ENCODE measurements at places on chromosomes 3 and 15.

DNA sequence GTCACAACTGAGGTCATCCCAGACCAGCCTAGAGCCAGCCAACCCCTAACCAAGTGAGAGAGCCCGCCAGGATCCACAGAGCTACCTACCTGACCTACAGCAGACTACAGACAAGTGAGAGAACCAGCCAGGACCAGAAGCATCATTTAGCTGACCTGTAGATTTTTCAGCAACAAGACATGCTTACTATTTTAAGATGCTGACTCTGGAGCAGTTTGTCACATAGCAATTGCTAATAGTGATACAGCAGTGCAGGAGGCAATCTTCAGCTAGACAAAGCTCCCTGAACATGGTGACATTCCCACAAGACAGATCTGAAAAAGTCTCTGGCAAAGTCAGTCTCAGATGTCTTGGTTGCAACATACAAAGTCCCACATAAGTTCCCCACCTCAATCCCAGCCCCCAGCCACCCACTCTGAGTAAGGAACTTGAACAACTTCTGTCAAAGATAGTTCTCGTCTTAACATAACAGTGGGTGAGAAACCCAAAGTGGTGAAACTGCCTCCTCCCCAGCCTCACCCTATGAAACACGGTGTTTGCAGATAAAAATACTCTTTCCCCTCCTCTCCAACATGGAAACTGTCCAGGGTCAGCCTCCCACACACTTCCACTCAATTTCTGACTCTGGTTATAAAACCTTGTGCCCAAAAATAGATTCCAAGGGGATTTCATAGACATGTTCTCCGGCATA, 120.3 kb upstream of the SLC6A11 start:
- no peak for DNase-seq

DNA sequence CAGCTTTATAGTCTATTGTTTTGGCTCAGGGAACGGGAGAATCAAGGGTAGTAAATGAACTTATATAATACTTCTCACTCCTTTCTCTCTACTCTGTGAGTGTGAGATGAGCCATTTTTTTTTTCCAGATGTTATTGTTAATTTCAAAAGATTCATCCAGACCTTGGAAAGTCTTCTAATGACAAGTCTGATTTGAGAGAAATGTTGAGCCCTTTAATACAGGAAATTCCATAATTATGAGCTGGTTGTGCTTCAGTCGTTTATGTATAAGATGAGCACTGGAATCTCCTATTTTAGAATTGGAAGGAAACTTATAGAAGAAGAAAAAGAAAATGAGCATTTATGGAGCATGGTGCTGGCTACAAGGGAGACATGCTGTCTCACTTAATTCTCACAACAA, 92.0 kb downstream of the FBN1 start:
- no peak for DNase-seq

DNA sequence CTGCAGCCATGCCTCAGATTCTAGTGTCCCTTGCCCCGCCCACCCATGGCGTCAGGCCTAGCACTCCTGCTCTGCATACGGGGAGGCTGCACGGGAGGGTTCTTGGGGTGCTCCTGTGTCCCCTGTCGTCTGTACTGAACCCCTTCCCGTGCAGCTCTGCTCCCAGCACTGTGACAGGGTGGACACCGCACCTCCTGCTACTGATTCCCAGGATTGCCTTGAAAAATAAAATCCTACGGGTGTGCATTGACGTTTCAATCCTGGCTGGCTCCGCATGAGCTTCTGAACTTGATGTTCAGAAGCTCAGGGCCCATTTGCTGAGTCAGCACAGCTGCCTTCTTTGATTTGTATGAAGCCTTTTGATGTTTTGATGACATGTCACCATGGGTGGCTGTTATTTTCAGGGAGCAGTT, 176.4 kb downstream of the APBA2 start:
- DNase-seq = no peak

GRCh38 chr15:26971271-26972018, 464 bp downstream of the GABRG3 start:
- no peak for DNase-seq

GRCh38 chr3:65385805-65386204, 652.9 kb downstream of the MAGI1 start:
- no peak for DNase-seq

DNA sequence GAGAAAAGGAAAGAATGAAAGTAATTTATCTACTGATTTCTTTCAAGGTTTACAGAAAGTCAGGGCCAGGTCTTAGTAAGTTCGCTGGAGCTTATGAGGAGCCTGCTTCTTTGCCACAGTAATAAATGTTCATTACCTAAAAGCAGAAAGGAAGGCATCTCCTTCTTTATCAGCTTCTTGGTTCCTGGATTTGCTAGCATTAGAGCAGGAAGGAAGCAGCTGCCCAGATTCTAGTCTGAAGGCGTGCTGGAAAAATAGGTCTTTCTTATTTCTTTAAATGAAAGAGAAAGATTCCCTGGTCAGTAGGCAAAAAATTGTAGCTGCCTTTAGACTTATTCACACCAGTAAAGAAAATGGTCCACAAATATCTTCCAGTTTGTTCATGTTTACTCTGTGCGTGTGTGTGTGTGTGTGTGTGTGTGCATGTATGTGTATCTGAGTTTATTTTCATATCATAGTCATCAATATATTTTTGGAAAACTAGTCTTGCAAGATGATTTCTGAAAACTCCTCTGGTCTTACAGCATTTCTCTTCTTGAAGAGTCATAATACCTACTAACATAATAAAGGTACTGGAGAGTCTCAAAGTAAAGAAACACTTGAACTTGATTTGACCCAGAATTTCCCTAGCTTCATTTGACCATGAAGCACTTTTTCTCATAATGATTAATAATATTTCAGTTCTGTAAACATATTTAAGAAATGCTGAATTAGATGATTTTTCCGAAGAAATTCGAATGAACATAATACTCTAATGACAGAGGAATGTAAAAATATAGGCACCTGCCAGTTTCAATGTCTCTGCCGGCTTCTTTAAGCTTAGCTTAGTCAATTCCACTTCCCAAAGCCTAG, 255.3 kb upstream of the ZPLD1 start:
- DNase-seq = no peak

DNA sequence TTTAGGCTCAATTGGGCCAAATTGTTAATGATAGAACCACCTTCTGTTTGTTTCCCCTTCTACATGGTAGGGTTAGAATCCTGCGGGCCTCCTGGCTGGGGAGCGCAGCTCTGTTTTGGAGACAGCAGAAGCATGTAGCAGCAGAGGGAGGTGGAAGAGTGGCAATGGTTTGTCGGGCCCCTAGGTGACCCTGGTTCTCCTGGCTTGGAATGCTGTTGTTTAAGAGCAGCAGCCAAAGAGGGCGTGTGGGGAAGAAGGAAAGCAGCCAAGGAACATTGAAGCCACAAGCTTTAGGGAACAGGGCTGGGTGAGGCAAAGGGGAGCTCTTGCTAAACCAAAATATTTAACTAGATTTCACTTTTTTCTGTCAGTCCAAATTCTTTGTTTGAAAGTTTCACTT, 213.7 kb upstream of the NR2E3 start:
- DNase-seq = no peak

- no peak for DNase-seq
Measured at GRCh38 chr15:76636059-76636458, 269.1 kb downstream of the SCAPER start.

DNA sequence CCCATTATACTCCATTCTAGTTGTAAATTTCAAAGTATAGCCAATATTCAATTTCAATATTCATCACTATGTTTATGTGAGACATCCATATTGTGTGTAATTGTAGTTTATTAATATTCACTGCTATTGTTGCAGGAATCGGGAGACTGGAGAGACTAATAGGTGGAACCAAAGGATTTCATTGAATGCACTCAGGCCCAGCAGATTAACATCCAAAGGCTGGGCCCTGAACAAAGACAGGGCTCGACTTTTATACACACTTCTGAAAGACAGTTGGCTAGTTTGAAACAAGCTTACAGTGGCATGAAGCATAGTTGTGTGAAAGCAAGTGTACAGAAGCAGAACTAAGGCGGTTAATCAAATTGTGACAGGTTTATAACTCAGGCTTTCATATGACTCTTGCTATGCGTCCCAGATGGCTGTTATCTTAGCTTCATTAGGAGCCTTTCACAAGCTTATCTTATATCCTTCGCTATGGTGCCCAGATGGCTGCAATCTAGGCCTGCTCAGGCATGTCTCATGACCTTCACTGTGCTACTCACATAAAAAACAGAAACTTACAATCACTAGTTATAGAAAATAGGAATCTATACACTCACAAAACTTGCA, 1038.8 kb upstream of the EPHA6 start:
- DNase-seq = no peak

DNA sequence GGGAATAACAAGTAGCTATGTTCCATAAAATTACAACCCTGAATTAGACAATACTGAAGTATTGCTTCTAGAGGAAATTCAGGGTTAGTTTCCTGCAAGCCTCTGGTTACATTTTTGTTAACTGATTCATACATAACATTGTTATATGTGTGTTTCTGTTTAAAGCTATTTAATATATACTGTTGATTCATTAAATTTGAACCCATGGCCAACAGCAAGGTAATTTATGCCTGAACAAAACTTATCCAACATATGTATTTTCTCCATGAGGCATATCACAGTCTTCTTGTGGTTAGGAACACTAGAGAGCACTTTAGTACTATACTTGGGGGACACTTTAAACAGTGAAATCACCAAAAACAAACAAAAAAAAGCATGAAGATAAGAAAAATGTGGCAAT, 47.7 kb upstream of the PTX3 start:
- no peak for DNase-seq

GRCh38 chr15:99502661-99503060, 63.1 kb upstream of the MEF2A start:
- DNase-seq = no peak

DNA sequence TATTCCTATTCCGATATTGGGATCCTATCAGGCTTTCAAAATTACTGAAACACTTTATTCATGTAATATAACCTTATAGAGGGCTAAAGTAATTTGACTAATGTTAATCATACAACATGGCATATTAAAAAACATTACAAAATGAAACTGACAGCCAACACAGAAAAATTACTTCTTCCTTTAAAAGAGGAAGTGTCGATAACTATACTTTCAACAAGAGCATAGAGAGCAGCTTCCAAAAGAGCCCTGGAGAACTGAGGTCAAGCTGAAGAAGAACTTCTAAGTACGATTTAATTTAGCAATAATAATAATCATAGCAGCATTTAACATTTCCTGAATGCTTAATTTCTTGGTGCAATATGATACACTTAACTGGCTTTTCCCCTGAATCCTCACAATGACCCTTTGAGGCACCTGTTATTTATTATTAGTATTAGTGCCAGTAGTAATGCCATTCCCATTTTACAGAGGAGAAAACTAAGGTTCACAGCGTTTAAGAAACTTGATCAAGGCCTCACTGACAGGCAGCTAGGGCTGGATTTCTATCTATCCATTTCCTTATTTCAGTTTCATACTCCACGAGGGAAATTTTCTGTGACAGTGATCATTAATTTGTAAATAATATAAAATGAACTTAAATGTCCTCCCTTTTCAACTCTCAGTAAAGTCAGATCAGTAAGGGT, 181.6 kb downstream of the CFAP20DC start:
- no peak for DNase-seq

GRCh38 chr3:32414522-32415202, 23.0 kb downstream of the CMTM7 start:
- DNase-seq = no peak

DNA sequence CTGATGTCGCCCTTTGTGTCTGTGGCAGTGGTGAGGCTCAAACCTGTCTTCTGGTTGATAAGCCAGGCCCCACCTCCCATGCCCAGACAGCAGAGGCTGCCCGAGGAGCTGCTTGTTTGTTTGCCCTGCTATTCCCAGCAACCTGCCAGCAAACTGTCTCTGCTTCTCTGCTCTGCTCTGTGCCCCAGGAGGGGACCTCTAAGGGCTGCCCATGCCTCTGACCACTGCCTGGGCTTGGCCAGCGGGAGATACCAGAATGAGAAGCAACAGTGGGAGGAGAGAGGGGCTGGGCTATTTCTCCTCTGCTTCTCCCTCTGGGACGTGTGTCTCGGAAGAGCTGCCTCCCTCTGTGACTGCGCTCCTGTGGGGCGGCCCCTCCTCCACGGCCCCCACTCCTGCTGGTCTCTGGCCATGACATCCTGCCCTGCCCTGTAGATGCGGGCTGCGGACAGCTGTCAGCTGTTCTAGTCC, 213.1 kb downstream of the RPLP1 start:
- DNase-seq = no peak

- DNase-seq = no peak
Measured at GRCh38 chr3:170228093-170228766, 6.0 kb downstream of the PRKCI start.

- no peak for DNase-seq
Measured at GRCh38 chr3:64508140-64508539, 179.7 kb downstream of the ADAMTS9 start.

- no peak for DNase-seq
Measured at GRCh38 chr3:172511783-172512762, 11.2 kb downstream of the TNFSF10 start.

DNA sequence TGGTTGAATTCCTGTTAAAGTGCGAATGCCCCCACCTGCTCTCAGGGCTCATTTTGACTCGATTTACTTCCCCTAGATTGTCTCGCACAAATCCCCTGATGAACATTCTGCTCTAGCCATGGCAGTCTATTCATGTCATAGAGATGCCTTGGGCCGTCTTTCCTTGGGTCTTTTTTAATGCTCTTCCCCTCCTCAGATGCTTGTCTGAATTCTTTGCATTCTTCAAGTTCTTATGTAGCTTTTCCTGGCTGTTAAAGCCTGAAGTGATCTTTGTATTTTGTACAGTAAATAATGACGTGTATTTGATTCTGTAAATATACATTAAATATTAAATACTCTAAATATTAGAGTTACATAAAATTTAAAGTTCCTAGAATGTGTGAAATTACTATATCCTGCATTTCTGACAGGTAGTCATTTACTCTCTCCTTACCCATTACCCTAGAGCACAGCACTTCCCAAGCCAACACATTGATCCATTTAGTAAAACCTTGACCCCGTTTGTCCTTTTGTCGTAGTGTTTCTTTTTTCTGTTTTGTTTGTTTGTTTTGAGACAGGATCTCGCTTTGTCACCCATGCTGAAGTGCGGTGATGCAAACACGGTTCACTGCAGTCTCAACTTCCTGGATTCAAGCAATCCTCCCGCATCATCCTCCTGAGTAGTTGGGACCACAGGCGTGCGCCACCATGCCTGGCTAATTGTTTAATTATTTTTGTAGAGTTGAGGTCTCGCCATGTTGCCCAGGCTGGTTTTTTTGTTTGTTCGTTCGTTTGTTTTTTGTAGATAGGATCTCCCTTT, 47.9 kb downstream of the YEATS2 start:
- DNase-seq = no peak
